ENCODE measurements at places on chromosomes 6 and 20.
A peak's percentile ranks its signal among the peaks of the same experiment; 100 is the strongest.

- H3K4me3 ChIP-seq: no peak overlapping the region
- H3K27me3 ChIP-seq: no peaks in the 10 kb centered on the region
- no peak for DNase-seq
- H3K27ac ChIP-seq: peak overlapping the region; percentile 37
- H3K36me3 ChIP-seq: no peaks in the 10 kb centered on the region
These were observed 110.0 kb downstream of the MAP7 start for GRCh38 chr6:136440203-136440602.

DNA sequence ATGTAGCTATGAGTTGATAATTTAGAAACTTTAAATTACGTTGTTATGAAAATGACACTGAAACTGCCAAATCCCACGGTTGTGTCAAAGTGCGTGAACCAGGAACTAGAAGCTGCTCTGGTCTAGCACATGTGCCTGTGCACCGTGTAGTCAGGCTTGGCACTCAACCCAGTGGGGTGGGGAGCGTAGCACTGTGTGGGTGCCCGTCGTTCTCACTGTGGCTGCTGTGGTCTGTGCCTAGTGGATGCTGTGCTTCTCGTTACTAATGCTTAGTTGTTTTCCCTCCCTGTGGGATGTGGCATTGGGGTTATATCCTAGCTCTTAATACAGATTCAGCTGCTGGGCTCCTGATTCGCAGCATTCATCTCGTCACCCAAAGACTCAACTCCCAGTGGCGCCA is 46.2 kb upstream of the ADIG start:
- H3K36me3 ChIP-seq: peaks cover 37% of the 10 kb centered on the region
- H3K27ac ChIP-seq: no peak overlapping the region
- DNase-seq: no peak

- peaks cover 5% of the 10 kb centered on the region for H3K36me3 ChIP-seq
- no peak overlapping the region for H3K4me3 ChIP-seq
- H3K4me1 ChIP-seq: peaks cover 27% of the 10 kb centered on the region
- no peaks in the 10 kb centered on the region for H3K27me3 ChIP-seq
- peak overlapping the region; percentile 52 for H3K27ac ChIP-seq
These were observed 47.2 kb downstream of the TRERF1 start for GRCh38 chr6:42404484-42404883.

DNA sequence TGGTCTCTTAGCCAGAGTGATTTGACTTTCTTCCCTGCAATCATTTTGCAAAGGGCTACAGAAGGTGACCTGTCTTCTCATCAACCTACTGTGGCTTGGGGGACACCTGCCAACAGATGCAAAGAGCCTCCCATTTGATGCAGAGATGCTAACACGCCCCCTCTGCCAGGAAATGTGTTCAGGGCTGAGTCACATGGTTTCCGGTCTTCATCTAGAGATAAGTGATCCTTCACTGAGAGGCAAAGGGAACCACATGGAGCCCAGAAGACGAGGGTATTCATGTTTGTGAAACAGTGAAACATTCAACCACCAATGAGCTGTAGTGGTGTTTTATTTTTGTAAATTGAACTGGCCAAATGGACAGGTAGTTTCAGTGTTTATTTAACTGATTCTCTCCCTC is 109.0 kb upstream of the RIN2 start:
- no peaks in the 10 kb centered on the region for H3K27me3 ChIP-seq
- H3K4me3 ChIP-seq: no peak overlapping the region
- no peaks in the 10 kb centered on the region for H3K36me3 ChIP-seq
- no peak for DNase-seq
- H3K27ac ChIP-seq: no peak overlapping the region

DNA sequence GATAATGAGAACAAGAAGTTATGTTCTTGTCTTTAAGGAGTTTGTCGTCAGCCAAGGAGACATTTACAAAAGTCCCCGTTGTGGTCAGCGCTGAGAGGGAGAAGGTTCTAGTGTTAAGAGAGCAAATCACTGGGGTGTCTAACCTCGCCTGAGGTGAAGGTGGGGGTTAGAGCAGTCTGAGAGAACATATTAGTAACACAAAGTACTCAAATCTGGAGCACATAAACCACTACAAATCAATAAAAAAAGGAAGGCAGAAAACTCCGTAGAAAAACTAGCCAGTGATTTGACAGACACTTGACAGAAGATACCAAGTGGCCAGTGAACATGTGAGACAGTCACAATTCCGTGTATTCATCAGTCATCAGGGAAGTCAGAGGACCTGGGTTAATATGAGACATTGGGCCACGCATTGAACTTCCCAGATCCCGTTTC is 45.4 kb downstream of the CDS2 start:
- peaks cover 29% of the 10 kb centered on the region for H3K4me1 ChIP-seq
- H3K36me3 ChIP-seq: peaks cover 8% of the 10 kb centered on the region
- no peak for DNase-seq
- H3K27ac ChIP-seq: peak overlapping the region; percentile 0
- no peak overlapping the region for H3K4me3 ChIP-seq
- no peaks in the 10 kb centered on the region for H3K27me3 ChIP-seq

- H3K27ac ChIP-seq: no peak overlapping the region
- DNase-seq: no peak
- H3K4me1 ChIP-seq: no peaks in the 10 kb centered on the region
These were observed 13.4 kb upstream of the THEMIS start for GRCh38 chr6:127914240-127914639.

DNA sequence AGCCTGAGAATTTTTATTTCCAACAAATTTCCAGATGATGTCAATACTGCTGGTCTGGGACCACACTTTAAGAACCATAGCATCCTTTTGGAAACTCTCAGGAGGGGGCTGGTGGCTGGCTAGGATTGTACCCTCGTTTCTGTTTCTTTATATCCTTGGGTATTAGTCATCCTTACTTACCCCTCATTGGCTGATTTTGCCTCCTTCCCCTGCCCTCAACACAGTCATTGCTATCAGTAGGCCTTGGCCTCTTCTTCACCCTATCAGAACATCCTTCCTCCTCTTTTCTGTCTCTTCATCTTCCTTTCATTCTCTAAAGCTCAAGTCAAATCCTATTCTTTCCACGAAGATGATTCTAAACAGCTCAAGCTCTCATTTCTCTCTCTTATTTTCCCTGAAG is 148.5 kb downstream of the ELOVL4 start:
- DNase-seq: no peak
- H3K27me3 ChIP-seq: no peaks in the 10 kb centered on the region
- no peak overlapping the region for H3K4me3 ChIP-seq
- peaks cover 13% of the 10 kb centered on the region for H3K4me1 ChIP-seq

- peaks cover 23% of the 10 kb centered on the region for H3K4me1 ChIP-seq
- no peak overlapping the region for H3K4me3 ChIP-seq
- peaks cover 32% of the 10 kb centered on the region for H3K36me3 ChIP-seq
- H3K27me3 ChIP-seq: no peaks in the 10 kb centered on the region
These were observed 52.1 kb downstream of the PHF20 start for GRCh38 chr20:35823937-35824336.

- no peaks in the 10 kb centered on the region for H3K27me3 ChIP-seq
- no peaks in the 10 kb centered on the region for H3K4me1 ChIP-seq
- DNase-seq: no peak
- no peak overlapping the region for H3K27ac ChIP-seq
These were observed 137.2 kb downstream of the FARS2 start for GRCh38 chr6:5398530-5398929.

- no peak overlapping the region for H3K4me3 ChIP-seq
- H3K4me1 ChIP-seq: no peaks in the 10 kb centered on the region
- no peaks in the 10 kb centered on the region for H3K27me3 ChIP-seq
- no peaks in the 10 kb centered on the region for H3K36me3 ChIP-seq
- DNase-seq: no peak
These were observed 229.9 kb upstream of the GRIK2 start for GRCh38 chr6:101163611-101164010.

- H3K4me1 ChIP-seq: peaks cover under 1% of the 10 kb centered on the region
- H3K27me3 ChIP-seq: peaks cover 35% of the 10 kb centered on the region
- H3K36me3 ChIP-seq: no peaks in the 10 kb centered on the region
- no peak overlapping the region for H3K4me3 ChIP-seq
- H3K27ac ChIP-seq: no peak overlapping the region
These were observed 217.7 kb downstream of the FOXA2 start for GRCh38 chr20:22366631-22367030.

DNA sequence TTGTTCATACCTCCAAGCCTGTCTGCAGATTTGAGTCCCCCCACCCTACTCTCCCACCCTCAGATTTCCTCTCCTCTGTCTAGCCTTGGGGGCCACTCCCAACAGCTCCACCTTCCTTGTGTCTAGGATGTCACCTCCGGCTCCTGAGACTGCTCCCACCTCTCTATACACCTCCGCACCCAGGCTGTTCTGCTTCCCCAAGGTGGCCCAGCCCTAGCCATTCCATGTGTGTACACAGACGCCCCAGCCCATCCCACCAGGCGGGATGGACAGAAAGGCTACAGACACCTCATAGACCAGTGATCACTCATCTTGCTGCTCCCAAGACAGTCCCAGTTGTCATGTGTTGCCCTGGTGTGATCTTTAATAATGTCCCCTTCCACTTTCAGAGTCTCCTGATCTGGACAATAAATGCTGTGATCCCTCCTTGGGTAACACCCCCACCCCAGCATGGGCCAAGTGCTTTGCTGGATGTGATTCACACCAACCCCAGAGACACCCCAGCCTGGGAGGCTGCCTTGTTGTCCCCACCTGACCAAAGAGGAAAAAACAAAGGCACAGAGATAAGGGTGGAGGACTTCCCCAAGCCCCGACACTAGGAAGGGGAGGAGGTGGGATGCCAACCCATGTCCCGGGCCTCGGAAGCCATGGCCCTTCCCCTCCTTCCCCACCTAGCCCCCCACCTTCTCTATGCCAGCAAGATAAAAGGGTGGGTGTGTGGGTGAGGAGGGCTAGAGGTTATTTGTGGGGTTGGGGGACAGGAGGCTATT is 36.1 kb downstream of the MDFI start:
- H3K27ac ChIP-seq: peak overlapping the region; percentile 9
- H3K4me3 ChIP-seq: no peak overlapping the region
- H3K27me3 ChIP-seq: peaks cover 25% of the 10 kb centered on the region
- no peak for DNase-seq
- H3K36me3 ChIP-seq: no peaks in the 10 kb centered on the region

- no peaks in the 10 kb centered on the region for H3K36me3 ChIP-seq
- peaks cover 10% of the 10 kb centered on the region for H3K4me1 ChIP-seq
- no peaks in the 10 kb centered on the region for H3K27me3 ChIP-seq
These were observed 38.6 kb downstream of the PRDM1 start for GRCh38 chr6:106124437-106125430.

DNA sequence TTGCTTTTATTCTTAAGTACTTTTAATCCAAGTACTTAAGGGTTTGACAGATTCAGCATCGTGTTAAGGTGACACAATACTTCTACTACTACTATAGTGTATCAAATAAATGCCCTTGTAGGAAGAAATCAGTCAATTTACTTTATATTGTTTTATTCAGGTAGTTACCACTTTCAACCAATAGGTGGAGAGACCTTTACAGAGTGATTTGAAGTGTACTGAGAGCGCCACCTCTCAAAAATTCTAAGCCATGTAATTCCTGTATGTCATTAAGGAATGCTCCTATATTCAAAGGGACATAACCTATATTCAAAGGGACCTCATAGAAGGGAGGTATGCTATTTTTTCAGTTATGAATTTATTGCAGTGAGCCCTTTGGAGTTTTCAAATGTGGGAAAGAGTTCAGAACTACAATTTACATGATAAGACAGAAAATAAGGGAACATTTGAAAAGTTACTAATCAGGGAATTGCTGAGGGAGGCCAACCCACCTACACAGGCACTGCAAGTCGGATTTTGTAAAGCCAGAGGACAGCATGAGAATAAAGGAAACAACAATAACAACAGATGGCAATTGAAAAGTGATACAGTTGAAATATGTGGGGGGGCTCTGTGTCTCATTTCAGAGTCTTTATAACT is 955.6 kb downstream of the TBC1D32 start:
- no peak for DNase-seq
- H3K4me1 ChIP-seq: no peaks in the 10 kb centered on the region
- H3K27ac ChIP-seq: no peak overlapping the region
- no peaks in the 10 kb centered on the region for H3K27me3 ChIP-seq

GRCh38 chr6:119255492-119255891 is 94.1 kb downstream of the MAN1A1 start:
- H3K4me3 ChIP-seq: no peak overlapping the region
- DNase-seq: no peak
- H3K27ac ChIP-seq: no peak overlapping the region
- H3K36me3 ChIP-seq: peaks cover 10% of the 10 kb centered on the region
- no peaks in the 10 kb centered on the region for H3K4me1 ChIP-seq

- peaks cover 12% of the 10 kb centered on the region for H3K4me1 ChIP-seq
- peaks cover 2% of the 10 kb centered on the region for H3K36me3 ChIP-seq
- H3K27me3 ChIP-seq: no peaks in the 10 kb centered on the region
These were observed 67.5 kb downstream of the TBC1D7 start for GRCh38 chr6:13260831-13261230.

- peaks cover 19% of the 10 kb centered on the region for H3K4me1 ChIP-seq
- H3K27ac ChIP-seq: no peak overlapping the region
These were observed 138.3 kb upstream of the INSM1 start for GRCh38 chr20:20229595-20229994.

DNA sequence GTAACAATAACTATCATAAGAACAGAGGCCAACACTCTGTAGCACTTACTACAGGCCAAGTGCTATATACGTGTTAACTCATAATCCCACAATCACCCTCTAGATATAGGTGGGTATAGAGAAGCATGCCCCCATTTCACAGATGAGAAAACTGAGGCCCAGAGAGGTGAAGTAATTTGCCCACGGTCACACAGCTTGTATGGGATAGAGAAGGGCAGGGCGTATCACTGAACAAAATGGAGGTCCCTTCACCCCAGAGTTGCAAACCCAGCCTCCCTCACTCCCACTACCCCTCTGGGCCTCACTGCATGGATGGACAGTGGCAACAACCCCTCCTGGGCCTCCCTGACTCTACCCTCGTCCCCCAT is 31.8 kb upstream of the PTGIS start:
- peaks cover 25% of the 10 kb centered on the region for H3K4me1 ChIP-seq
- no peaks in the 10 kb centered on the region for H3K36me3 ChIP-seq
- no peak for DNase-seq
- H3K27me3 ChIP-seq: no peaks in the 10 kb centered on the region
- no peak overlapping the region for H3K27ac ChIP-seq

DNA sequence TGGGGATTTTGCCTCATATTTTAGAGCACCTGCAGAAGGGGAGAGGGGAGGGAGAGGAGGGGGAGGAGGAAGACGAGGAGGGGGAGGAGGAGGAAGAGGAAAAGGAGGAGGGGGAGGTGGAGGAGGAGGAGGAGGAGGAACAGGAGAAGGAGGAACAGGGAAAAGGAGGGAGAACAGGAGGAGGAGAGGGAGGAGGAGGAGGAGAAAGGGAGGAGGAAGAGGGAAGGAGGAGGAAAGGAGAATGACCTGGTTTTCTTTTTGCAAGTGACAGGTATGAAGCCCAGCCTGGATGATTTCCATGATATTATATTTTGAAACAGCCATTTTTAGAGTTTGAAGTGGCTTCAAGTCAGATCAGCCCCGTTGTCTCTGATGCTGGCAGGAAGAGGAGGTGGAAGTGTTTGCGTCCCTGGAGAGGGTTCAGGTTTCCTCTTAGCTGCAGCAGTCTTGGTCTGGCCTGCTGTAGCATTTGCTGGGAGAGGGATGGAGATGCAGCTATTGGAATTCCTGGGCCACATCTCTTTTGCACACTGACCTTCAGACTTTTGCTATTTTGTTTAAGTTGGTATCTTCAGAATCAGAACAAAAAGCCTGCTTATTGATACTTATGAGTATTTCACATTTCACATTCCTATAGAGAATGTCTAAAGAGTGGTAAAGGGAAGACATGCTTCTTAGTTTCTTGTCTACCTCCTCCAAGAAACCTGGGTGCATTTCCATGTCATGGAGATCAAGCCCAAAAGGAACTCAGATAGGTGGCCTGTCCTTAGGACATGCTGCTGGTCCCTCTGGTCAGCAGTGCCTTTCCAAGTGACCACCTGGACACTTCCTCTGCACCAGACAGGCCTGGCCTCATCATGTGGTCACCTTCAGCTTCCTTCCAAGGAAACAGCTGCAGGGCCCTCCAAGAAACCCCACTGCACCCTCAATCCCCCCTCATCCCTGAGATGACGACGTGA is 54.3 kb upstream of the IYD start:
- peaks cover 5% of the 10 kb centered on the region for H3K4me1 ChIP-seq
- H3K36me3 ChIP-seq: no peaks in the 10 kb centered on the region
- peaks cover 3% of the 10 kb centered on the region for H3K27me3 ChIP-seq
- H3K27ac ChIP-seq: no peak overlapping the region

Data from type B pancreatic cell (in vitro differentiated cells).